ENCODE measurements at places on chromosomes 5 and 9.

DNA sequence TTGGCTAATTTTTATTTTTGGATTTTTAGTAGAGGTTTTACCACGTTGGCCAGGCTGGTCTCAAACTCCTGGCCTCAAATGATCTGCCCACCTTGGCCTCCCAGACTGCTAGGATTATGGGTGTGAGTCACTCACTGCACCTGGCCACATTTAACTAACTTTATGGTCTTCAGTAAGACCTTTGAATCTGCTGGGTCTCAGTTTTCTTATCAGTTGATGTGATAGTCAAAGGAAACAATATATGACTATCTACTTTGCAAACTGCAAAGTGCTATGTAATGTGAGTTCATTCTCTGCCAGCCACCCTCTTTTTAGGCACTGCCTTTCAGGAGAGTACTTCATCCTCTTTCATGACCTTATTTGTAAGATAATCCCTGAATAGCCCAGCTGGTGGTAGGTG lies 474.7 kb downstream of the PDE4D start:
- no peak for DNase-seq

DNA sequence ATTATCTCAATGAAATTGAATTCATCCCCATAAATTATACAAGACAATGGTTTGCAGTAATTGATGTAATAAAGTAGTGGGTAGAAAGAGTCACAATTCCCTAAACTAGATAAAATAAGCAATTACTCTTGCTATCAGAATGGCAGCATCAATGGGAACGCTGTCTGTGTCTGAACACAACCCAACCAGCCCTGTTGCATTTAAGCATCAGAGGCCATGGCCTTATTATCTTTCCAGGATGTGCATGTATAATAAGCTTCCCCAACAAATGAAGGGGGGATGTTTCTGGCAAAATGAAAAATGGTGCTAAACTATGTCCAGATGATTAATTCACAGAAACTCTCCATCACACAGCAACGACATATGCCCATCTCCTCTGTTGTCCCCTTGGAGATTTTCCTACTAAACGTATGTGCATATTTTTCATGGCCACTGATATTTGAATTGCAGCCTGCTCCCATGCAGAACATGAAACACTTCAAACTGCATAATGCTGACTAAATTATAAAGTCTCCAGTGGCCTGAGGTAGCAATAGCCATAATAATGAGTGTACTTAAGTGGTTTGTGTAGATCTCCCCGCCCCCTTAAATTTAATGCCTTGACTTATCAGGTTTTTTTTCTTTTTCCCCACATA lies 306.9 kb upstream of the ADAMTS16 start:
- no peak for DNase-seq

DNA sequence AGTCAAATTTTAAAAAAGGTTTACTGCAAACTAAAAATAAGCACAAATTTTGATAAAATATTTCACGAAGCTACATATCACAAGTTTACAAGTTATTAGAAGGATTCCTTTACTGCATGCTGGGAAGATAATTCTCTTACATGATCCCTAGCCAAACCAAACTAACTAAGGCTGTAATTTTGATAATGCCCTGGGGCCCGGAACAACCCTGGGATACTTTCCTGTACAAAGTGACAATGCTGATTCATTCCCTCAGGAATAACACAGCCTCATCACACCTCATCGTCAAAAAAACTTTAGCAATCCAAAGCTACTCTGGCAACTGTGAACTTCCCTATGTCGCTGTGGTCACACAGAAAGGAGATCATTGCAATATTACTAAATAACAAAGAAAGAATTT lies 402.9 kb downstream of the RAB3C start:
- DNase-seq, result no peak

DNA sequence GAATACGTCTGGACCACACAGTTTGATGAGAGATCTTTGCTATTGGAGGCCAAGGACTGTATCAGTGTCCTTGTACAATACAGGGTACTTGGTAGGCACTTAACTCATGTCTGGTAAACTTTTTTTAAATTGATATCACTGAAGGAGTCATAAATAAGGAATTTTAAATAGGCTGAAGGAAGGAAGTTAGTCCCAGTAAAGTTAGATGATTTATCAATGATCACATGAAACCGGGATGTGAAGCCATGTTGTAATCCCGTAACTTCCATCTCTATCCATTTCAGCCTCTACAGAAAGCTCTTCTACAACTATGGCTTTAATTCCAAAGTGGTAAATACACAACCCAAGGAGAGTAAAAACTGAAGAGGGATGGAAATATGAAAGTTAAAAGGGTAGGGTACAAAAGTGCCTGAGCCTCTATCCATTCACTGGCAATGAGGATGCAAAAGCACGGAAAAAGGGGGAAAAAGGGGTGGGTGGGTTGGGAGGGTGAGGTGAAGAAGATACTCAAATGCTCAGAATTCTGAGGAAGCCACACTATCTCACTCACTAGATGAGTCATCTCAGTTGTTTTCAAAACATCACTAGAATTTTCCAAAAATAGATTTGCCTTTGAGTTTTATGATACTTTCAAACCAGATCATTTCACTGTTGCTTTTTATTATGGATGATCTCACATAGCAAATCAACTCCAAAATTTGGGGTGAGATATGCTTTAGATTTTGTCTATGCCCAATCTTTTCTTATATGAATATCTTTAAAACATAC lies 1053.5 kb downstream of the NR2F1-AS1 start:
- DNase-seq, result no peak

DNA sequence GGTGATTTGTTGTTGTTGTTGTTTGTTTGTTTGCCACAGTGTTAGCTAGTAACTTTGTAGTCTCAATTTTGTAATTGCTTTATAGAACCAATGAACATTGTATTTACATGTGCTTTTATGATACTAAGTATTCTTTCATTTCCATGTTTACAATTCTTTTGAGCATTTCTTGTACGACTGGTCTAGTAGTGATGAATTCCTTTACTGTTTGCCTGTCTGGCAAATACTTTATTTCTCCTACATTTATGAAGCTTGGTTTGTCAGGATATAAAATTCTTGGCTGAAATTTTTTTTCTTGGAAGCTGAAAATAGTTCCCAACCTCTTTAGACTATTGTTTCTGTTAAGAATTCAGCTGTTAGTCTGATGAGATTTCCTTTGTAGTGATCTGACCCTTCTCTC lies 55.6 kb upstream of the SNCAIP start:
- no peak for DNase-seq

DNA sequence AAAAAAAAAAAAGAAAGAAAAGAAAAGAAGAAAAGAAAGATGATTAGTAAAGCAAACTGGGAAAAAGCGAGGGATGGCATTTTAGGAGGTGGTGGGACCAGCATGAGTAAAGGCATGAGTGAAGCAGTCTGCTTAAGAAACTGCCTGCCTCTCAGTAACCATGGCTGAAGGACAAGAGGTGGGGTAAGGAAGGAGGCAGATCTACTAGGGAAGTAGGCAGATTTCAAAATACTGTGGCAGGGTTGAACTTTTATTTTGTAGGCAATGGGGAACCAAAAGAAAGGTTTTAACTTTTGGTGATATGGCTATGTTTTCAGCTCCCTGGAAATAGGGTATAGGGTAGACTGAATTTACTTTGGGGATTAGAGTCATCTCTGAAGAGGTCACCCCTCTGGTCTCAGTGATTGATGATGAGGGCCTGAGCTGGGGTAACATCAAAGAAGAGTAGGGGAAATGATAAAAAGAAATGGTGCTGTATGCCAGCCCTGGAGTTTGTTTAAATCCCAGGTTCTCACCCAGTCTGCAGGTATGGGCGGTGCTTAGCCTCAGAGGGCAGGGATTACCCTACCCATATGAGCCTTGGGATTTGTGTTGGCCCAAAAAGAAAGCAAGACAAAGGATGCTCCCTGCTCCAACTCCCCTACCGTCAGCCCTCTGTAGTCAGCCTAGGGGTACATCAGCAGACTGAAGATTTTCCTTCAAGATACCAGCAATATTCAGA lies 316.2 kb downstream of the CWC27 start:
- DNase-seq, result no peak

GRCh38 chr9:132409828-132410528 lies at the start of gene CFAP77:
Gene CFAP77, plus strand, starts transcription at chr9:132410211. Its CDS starts 61 bp downstream, at chr9:132410272.
- DNase-seq, result no peak

- DNase-seq, result no peak
These were observed 11.8 kb upstream of the LNPEP start for GRCh38 chr5:96924016-96924443.

GRCh38 chr5:1524481-1524798 lies 680 bp upstream of the LPCAT1 start:
- no peak for DNase-seq

GRCh38 chr9:117247266-117247665 lies 167.6 kb downstream of the ASTN2 start:
- DNase-seq, result no peak

GRCh38 chr5:178416919-178417318 lies 173.3 kb downstream of the COL23A1 start:
- no peak for DNase-seq

DNA sequence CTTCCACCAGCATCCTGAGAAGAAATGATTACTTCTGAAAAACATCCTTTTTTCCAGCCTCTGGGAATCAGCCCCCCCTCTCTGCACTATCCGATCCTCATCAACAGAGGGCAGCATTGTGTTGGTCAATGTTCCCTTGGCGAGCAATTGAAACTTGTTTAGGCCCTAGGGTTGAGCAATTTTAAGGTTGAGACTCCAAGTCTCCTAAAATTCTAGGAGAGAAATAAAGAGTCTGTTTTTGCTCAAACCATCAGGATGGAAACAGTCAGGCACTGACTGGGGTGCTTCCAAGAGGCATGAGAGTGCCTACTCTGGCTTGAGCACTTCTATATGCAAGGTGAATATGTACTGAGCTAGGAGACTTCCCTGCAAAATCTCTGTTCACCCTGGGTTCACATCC lies 12.4 kb upstream of the CYFIP2 start:
- DNase-seq, result no peak

DNA sequence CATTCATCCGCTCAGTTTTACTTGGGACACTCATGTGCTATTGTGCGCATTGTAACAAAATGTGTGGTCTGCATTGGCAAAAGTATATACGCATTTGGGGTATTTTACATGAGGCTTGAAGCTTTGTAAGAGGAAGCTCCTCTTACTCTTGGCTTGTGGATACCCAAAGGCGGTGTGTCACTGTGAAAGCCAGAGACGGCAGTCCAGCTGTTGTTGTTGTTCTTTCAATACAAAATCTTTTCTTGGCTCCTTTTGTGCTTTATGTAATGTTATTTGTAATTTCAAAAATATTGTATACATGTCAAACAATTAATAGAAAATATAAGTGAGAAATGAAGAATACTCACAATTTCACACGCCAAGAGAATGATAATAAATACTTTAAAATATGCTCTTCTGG lies 128.3 kb upstream of the MOCS2 start:
- DNase-seq, result no peak

- no peak for DNase-seq
These were observed 1.7 kb upstream of the LTC4S start for GRCh38 chr5:179791881-179792611.

DNA sequence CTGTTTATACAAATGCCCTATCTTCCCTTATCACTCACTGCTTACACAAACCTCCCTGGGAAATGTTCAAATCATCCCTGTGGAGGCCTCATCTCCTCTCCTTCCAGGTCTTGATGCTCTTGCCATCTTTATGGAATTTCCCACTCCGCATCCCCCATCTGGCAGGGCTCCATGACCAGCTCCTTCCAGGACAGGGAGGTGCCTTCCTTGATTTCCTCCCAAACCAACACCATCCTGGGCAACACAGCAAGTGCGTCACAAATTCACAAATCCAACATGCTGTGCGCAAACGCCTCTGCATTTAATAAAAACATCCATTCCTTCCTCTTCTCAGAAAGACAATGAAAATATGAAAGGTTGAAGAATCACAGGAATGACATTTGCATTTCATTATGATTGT lies 51.7 kb downstream of the EPB41L4A start:
- no peak for DNase-seq

GRCh38 chr5:148012801-148013200 lies 51.0 kb upstream of the SPINK5 start:
- DNase-seq, result no peak

- DNase-seq, result no peak
These were observed 38.1 kb upstream of the SSBP2 start for GRCh38 chr5:81789033-81789432.

GRCh38 chr9:130932255-130933079 lies 6.6 kb downstream of the FIBCD1 start:
- no peak for DNase-seq

DNA sequence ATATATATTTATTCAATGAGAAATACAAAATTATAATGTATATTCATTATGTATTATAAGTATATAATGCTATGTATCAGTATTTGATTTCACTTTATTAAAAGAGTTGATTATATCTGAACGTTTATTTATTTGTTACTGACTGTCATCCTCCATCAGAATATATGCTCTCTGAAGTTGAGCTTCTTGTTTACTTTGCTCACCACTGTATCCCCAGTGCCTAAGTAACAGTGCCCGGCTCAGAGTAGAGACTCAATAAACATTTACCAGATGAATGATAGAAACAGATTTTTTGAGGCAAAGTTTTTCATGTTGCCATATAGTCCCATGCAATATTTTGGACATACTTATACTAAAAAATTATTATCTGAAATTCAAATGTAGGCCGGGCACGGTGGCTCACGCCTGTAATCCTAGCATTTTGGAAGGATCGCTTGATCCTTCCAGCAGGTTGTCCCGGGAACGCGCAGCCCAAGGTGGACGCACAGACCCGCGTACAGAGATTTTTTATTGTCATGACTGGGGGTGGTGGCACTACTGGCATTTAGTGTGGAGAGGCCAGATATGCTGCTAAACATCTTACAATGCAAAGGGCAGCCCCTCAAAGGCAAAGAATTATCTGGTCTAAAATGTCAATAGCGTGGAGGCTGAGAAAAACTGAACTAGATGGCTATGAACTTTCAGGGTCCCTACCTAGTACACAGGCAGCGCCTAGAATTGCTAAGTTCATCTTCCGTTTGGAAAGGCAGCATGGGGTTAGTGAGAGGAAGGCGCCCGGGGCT lies 761 bp upstream of the DNAJC25 start:
- no peak for DNase-seq
